ENCODE measurements at places on chromosomes 4 and X.

DNA sequence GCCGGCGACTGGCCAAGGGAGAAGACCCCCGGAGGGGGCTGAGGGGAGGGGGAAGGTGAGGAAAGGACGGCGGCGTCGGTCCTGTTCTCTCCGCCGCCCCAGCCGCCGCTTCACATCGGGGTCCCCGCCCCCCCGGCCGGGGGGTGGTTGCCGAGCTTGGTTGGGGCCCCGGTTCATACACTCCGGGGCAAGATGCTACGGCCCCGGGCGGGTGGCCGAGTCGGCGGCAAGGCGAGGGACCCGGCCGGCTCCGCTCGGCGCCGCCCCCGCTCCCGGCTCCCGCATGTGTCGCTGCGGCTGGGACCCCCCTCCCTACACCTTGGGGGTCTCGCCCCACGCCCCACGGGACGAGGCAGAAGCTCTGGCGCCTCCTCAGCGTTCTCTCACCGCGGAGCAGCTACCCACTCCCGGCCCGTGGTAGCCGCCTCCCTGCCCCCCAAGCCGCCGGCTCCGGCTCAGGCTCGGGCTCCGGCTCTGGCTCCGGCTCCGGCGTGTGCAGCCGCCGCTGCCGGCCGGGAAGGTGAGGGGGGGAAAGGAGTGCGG lies 461 bp downstream of the FBXW7 start:
- DNase-seq: no peak

- DNase-seq: no peak
Observed at GRCh38 chr4:41538887-41539498, 1.0 kb downstream of the LIMCH1 start.

GRCh38 chrX:21972721-21973120 lies 32.2 kb downstream of the SMS start:
- no peak for DNase-seq

DNA sequence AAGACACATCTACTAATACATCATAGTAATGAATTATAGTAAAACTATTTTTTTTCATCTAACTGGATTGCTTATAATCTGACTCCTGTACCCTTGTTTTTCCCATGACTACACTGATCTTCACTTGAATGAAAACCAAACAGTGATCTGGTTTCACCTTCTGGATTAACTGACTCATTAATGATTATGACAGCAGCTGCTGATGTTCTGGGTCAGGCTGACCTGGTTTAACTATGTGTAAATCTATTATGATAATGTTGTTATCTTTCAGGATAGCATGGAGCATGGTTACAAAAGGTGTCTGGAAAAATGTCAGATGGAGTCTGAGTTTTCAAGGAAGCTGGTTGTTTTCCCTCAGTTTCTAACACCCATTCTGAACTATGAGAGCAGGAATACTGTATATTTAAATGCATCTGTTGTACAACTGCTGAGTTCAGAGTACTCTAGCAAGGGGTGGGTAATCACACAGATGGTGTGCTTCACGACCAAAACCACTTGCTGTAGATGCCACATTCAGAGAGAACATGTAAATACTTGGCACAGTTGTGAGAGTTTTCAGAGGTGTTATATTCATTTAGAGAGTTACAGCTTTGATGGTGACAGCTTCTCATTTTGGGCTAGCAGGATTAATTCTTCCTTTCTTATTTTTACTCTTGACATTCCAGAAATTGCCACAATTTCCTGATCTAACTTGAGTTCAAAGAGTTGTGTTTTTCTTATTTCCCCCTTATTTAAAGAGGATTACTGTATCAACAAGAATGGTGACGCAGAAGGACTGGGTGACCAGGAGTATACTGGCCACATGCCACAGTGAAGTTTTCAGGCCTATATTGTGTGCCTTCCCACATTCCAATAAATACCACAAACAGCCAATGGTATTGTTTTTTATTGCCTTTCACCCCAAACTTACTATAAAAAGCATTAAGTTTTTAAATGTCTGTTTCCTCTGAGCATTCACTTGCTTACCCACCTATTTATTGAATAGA lies 249.7 kb upstream of the TET2 start:
- no peak for DNase-seq

GRCh38 chrX:137568741-137569469 lies 3.0 kb downstream of the ZIC3 start:
- DNase-seq: no peak

GRCh38 chrX:140110081-140110650 lies 144.8 kb upstream of the CXorf66 start:
- no peak for DNase-seq

- no peak for DNase-seq
Observed at GRCh38 chr4:185341841-185342240, 53.9 kb downstream of the LRP2BP start.

- no peak for DNase-seq
Observed at GRCh38 chr4:103415801-103416200, 217.7 kb upstream of the CENPE start.

DNA sequence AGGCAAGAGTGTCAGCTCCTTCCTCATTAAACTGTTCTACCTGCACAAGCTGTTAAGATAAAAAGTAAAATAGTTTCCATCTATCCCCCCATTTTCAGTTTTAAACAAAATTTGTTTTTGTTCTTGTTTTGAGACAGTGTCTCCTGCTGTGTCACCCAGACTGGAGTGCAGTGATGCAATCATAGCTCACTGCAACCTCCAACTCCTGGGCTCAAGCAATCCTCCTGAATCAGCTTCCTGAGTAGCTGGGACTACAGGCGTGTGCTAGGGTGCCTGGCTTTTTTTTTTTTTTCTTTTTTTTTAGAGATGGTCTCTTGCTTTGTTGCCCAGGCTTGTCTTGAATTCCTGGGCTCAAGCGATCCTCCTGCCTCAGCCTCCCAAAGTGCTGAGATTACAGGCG lies 105.4 kb downstream of the HS6ST2 start:
- no peak for DNase-seq

DNA sequence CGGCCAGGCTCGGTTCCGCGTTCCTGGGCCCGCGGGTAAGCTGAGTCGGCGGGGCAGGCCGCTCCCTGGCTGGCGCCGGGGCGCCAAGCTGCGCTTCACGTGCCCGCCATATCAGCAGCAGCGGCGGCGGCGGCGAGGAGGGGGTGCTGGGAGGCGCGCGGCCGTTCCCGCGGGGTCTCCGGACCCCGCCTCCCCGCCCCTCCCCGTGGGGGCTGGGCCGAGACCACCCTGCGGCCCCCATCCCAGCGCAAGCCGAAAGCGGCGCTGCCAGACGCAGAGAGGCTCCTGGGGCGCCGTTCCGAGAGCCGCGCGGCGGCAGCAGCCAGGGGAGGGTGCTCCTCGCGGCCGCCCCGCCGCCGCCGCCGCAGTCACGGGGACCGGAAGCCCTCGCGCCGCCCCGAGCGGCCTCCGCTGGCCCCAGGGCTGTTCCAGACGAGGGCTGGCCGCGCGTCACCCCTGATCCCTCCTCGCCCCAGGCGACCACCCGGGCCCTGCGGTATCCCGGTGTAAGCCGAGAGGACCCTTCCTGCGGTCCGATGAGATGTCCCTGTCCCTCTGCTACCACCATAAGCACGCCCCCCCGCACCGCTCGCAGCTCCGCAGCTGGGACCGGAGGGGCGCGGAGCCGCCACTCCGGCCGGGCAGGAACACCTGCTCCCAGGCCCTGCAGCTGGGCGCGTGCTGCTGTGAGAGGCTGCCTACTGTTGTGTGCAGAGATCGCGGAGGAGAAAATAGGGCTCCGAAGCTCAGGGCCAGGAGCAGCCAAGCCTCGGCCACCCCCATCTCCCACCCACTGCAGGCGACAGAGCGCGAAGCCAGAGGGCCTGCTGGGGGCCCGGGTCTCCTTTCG lies 7.5 kb upstream of the BCOR start:
- no peak for DNase-seq
